GM12864 (cell line): ENCODE measurements at places on chromosomes 6 and 20.

DNA sequence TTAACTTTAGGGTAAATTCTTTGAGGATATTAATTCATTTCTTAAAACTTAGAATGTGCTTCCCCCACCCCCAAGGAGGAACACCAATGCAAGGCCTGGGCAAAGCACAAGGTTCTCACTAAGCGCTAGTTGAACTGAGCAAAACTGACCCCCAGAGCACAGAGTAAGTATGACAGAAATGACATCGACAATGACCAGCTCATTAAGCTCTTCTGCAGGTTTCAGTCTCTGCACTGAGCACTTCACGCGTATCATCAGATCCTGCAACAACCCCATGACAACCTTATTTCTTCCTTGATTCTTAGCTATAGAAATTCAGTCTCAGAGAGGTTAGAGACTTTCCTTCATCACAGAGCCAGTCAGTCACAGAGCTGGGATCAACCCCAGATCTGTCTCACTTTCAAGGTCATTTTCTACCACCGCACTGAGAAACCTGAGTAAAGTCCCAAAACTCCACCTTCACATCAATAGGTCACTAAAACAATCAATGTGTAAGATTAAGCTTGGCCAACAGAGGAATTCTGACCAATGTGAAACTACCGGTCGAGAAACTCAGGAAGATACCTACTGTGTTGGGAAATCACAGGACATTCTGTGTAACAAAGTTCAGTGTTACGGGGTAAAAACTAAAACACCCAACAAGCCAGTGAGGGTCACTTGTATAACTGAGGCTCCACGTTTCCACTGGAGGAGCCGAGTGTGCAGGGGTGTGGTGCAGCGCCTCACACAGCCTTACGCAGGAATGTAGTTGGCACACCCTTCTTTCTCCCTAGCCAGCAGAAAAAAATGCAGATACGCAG, 129.0 kb upstream of the FOXQ1 start:
- DNase-seq, result no peak

GRCh38 chr6:13013681-13014503, 297.3 kb downstream of the PHACTR1 start:
- no peak for DNase-seq

- DNase-seq, result no peak
Observed at GRCh38 chr6:38432479-38432878, 207.2 kb downstream of the BTBD9 start.

- no peak for DNase-seq
Observed at GRCh38 chr6:129764761-129765407, 54.9 kb upstream of the ARHGAP18 start.

DNA sequence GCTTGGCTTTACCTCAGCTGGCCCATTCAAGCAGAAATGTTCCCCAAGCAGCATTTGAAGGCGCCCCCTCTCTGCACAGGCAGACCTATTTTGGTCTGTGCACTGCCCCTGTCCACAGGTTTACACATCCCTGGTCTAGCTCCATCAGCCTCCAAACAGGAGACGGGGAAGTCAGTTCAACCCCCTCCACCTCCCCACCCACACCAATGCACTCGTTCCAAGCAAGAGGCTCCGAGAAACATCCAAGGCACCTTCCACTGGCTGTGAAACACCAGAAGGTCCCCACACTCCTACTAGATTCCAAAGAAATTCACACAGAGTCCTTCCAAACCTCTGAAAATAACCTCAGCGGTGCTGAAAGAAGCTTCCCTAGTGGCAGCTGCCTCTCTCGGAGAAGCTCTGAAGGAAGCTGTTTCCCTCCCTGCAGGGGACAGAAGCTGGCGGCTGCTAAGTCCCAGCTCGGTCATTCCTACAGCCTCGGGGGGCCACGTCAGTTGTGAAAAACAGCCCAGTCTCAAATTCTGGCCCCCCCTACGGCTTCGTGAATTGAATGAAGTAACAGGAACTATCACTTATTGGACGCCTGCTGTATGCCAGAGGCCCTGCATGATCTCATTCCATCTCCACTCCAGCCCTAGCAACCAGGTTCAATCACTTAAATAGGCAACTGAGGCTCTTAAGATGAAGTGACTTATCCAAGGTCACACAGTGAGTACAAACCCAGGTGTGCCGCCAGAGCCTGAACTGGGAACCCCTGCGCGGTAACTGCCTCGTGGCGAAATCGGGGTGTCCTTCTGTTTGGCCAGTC, 815 bp downstream of the SPATA2 start:
- no peak for DNase-seq

DNA sequence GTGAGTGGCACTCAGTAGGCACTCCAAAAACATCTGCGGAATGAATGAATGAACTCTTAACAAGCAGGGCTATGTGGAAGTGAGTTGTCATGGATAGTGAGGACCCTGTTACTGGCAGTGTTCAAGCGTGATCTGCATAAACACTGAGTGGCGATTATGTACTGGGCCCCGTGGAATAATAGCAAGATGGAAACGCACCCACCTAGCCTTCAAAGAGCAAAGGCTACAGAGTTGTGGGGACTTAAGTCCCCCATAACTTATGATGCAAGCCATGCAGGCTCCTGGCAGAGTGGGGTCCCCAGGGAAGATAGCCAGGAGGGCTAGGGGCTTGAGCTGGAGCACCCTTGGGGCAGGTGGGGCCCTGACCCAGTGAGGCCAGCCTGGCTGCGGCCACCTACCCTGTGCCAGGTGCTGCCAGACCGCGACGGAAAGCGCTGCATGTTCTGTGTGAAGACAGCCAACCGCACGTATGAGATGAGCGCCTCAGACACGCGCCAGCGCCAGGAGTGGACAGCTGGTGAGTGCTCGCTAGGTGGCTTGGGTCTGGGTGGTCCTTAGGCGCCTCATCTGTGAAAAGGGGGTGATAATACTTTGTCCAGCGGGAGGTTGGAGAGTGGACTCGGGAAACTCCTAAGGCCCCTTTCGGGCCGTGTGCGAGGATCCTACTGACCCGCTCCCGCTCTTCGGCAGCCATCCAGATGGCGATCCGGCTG, 20.0 kb downstream of the DEF6 start:
- DNase-seq, result no peak

DNA sequence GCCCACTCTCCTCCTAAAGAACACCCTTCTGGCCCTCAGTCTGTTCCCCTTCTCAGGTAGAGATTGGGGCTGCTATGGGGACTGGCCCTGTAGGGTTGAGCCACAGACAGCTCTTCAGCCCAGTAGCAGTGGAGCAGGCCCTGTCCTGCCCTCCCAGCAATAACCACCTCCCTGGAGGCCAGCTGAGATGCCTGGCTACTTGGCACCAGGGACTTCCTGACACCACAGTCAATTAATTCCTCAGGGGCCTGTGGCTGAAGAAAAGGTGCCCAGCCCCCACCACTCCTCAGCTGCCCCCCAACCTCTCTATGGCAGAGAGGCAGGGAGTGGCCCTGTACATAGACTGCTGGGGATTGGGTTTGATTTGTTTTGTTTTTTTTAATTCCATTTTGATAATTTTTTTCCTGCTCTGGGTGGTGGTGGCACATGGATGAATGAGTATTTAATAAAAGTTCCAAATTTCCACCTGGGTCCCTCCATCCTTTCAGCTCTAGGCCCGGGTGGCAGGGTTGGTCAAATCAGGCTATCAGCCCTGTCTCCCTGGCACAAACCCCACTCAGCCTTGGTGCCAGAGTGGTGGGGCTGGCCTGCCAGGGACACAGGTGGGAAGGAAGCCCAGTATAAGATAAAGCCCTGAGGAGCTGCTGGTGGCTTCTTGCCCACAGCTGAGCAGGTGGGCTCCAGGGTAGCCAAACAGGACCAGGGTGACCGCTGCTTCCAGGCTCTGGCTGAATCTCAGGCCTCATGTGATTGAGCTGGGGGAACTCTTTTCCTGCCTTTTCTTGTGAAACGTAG, 1.9 kb upstream of the DEF6 start:
- DNase-seq, result no peak

GRCh38 chr20:49797344-49797615, 15.3 kb upstream of the SLC9A8 start:
- no peak for DNase-seq

DNA sequence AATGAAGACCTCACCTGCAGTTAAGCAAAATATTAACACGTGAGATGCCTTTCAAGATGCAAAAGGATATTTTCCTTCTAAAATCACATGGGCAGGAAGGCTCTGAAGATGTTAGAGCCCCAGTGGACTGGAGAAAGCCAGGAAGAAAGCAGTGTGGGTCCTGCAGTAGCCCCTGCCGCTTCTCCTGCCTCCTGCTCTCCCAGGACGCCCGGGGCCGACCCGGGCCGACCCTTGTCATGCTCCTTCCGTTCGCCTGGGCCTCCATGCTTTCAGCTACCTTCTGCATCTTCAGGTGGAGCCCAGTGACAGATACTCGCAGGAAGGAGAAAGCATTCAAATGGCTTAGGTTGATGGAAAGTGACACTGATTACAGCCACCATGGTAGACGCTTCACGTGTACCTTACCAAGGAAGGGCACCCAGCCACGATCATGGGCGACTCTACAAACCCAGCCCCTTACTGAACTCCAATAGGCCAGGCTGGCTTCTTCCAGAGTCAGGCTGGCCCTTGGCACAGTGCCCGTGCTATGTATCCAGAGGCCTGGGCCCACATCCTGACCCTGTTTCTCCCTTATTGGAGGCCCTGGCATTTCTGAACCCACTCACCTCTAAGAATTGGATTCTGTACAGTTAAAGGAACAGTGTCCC, 69.0 kb downstream of the TCP11 start:
- no peak for DNase-seq

GRCh38 chr20:24933266-24933908, 15.7 kb upstream of the CST7 start:
- no peak for DNase-seq

DNA sequence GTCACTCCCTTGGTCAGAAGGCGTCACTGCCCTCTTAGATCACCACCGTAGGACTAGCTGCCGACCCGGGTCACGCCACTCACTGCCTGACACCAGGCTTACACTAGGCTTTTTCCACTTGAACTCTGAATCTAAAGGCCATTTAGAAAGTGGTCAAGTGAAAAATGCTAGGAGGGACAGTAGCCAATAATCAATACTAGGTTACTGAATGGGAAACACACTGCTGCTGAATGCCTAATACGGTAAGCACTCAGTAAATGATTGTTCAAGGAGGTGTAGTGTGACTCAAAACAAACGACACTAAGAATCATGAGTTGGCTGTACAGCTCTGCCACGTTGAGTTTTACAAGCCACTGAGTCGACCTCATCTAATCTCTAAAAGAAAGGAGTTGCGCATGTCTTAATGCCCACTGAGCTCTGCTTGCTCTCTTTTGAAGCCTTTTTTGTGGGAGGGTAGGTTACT, 760 bp upstream of the IBTK start:
- DNase-seq, result no peak

- DNase-seq, result no peak
Observed at GRCh38 chr6:105678516-105678915, 275.6 kb upstream of the PREP start.

DNA sequence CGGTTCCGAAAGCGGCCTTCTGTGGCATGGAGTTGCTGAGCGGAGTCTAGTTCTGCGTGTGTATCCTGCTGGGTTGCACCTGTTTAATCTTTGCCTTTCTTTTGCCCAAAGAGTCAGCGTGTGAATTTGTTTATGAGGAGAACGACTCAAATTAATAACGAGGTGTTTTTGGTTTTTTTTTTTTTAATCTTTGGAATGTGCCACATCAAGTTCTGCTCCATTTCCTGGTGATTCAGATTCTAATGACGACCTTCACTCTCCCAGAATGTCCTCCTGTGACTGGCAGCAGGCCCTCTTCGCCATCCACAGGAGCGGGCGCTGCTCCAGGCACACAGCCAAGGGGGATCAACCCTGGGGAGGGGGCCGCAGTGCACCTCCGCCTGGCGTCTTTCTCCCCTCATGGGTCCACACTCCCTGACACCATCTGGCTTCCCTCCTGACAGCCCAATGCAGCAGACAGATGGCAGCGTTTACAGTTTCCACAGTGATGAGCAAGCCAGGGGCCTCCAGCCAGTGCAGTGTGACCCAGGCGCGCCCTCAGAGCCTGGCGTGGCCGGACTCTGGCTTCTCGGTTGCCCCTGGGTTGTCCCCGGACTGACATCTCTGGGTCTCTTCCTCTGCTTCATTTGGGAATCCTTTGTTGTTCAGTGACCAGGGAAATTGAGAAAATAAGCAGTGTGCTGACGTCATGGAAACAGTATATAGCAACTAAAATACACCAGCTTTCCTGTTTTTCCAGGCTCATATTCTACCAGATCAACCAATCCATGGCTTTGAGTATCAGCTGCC, 27.5 kb upstream of the AFDN start:
- DNase-seq, result no peak

DNA sequence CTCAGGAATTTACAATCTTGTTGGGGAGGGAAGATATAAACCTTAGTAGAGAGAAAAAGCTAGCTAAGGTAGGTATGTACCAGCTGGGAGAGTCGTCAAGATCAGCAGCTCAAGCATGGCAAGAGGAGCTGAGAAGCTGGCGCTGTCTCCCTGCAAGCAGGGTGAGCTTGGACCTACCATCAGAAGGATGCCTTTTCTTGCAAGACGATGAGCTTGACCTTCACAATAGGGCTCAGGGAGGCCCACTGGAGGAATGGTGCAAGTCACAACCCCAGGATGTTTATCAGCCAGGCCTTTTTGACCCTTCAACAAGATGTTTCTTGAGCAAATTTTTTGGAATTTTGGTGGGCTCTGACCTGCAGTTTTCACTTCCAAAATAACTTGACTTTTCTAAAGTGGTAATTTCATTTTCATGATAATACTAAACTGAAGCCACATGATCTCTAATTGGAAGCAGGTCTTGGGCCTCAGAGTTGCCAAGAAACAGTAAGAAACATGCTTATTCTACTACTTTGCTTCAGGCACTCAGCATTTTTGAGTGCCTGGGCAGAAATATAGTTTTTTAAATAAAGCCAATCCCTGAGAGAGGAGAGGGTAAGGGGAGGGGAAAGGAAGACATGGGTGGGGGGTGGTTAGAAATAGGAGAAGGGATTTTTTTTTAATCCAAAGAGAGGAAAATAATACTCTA, 258.1 kb downstream of the CLIC5 start:
- DNase-seq, result no peak

GRCh38 chr6:125868252-125868651, 77.5 kb downstream of the NCOA7 start:
- no peak for DNase-seq

GRCh38 chr20:36248836-36249235, 12.6 kb downstream of the AAR2 start:
- no peak for DNase-seq

- no peak for DNase-seq
Observed at GRCh38 chr20:37152284-37152683, 26.8 kb upstream of the RPN2 start.

DNA sequence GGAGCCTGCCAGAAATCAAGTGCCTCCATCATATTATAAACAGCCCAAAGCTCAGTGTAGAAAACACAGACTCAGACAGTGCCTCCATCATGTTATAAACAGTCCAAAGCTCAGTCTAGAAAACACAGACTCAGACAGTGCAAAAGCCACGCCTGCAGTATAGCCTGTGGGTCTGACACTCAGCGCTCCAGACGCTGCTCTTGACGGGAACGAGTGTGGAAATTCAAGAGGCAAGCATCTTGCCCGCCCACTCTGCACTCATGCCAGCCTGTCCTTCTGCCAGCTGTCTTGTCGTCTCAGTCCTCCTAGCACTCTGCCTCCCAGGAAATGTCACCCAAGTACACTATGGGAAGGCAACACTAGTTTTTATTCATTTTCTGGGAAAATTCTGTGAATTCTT, 274.2 kb upstream of the CDH4 start:
- no peak for DNase-seq

- no peak for DNase-seq
Observed at GRCh38 chr6:157029980-157030690, 253.0 kb downstream of the ARID1B start.

GRCh38 chr6:141418076-141418475, 714.6 kb upstream of the GJE1 start:
- no peak for DNase-seq

- no peak for DNase-seq
Observed at GRCh38 chr6:170018422-170018935, 267.1 kb downstream of the ERMARD start.
